ENCODE measurements at places on chromosomes 13 and 19. TPM values are rescaled to one million over a fixed set of nuclear protein-coding genes. Genes with fewer than 3 reads are reported as not detected.

Gene CYP4F2
- total RNA-seq, result not detected

Gene RFX1
- 5.9 TPM for total RNA-seq

Gene MRPS31
- 12.7 TPM for total RNA-seq

Gene PRR22
- total RNA-seq, result 2.5 TPM

Data from A549 treated with ZK216348 at 1 μM for 4 hours (cell line).